Karpas-422 (cell line): ENCODE measurements at places on chromosomes 6 and 20. TPM values are rescaled to one million over a fixed set of nuclear protein-coding genes. Genes with fewer than 3 reads are reported as not detected.
A peak's percentile ranks its signal among the peaks of the same experiment; 100 is the strongest.

Gene CHD6
- total RNA-seq = 19.5 and 25.3 TPM in 2 replicates

Gene MTO1
- total RNA-seq = 42.9 and 65.9 TPM in 2 replicates

Gene HLA-G
- total RNA-seq = not detected in 2 replicates

Gene DEFB114
- not detected in 2 replicates for total RNA-seq

- DNase-seq = peak; percentile 74
These were observed 1.1 kb downstream of the AMD1 start for GRCh38 chr6:110875548-110876169.

DNA sequence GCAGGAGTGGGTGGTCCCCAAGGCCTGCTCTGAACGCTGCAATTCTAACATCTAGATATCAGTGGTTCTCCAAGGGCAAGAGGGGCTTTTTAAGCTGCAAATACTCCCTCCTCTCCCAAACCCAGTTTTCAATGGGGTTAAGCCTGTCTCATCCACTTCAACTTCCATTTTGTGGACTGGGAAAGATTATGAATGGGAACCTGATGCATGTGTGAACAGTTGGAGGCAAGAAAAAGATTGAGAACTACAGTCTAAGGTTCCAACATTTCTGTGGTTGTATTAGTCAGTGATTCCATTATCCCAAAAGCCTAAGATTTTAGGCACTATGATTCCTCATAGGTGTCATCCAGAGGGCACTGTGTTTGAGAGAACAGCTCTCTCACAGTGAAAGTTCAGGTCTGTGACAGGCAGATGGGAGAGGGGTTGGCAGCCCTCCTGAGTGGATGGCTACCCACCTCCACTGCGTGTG is 53.7 kb downstream of the HNF4A start:
- DNase-seq = no peak

GRCh38 chr6:51616243-51616642 is 471.2 kb downstream of the PKHD1 start:
- DNase-seq = no peak

GRCh38 chr6:74167511-74167910 is 471.5 kb downstream of the CD109 start:
- no peak for DNase-seq

- DNase-seq = peak; percentile 88
These were observed 588 bp upstream of the ACSS2 start for GRCh38 chr20:34875642-34876405.

DNA sequence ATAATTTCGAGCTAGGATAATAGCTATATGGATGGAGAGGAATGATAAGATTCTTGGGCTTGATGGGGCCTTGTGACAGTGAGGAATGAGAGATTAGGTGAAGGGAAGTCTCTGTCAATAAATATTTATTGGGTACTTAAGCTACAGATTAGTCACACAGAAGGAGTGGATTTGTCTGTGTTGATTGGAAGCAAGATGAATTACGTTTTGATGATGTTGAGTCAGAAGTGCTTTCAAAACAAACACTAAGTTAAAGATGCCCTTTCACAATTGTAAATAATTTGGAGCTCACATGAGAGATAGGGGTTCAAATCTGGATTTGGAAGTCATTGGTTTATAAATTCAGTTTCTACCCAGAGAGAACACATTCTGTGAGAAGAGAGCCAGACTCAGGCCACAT is 834.2 kb downstream of the KIF16B start:
- no peak for DNase-seq

DNA sequence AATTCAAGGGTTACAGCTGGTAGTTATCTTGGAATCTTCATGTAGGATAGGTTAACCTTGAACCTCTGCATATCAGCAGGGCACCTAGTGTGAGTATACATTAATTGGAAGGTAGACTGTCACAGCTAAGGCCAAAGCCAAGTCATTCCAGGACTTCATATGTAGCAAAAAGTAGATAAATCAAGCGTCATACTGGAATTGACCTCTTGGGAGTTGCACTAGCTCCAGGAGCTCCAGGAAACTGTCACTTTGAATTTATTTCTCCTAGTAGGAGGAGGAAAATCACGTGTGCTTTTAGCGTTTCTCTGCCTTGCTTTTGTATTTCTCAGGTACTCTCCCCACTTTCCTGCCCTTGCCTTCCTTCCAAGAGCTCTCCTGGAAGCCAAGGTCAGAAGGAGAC is 30.3 kb downstream of the RIPOR2 start:
- DNase-seq = no peak

GRCh38 chr20:64068386-64069208 is 5.6 kb downstream of the TCEA2 start:
- no peak for DNase-seq

DNA sequence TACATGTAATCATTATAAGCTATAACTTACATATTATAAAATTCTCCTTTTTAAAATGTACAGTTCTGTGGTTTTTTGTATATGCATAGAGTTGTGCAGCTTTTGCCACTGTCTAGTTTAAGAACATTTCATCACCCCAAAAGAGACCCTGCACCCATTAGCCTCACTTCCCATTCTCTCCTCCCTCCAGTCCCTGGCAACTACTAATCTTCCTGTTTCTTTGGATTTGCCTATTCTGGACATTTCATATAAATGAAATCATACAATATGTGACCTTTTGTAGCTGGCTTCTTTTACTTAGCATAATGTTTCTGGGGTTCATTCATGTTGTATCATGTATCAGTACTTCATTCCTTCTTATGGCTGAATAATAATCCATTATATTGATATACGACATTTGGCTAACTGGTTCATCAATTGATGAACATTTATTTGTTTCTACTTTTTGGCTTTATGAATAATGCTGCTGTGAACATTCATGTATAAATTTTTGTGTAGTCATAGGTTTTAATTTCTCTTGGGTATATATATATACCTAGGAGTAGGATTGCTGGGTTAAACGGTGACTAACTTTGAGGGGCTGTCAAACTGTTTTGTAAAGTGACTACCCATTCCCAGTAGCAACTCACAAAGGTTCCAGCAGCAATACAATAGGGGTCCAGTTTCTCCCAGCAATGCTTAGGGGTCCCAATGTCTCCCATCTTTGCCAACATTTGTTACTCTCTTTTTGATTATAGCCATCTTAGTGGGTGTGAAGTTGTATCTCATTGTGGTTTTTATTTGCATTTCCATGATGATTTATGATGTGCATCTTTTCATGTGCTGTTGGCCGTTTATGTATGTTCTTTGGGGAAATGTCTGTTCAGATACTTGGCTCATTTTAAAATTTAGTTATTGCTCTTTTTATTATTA is 10.7 kb downstream of the PTPRA start:
- DNase-seq = no peak

GRCh38 chr6:129671442-129672340 is 38.3 kb downstream of the ARHGAP18 start:
- DNase-seq = peak; percentile 87
